ENCODE measurements at places on chromosomes 13 and 19.

- no peak for DNase-seq
Observed at GRCh38 chr13:59103004-59103768, 1060.5 kb downstream of the DIAPH3 start.

DNA sequence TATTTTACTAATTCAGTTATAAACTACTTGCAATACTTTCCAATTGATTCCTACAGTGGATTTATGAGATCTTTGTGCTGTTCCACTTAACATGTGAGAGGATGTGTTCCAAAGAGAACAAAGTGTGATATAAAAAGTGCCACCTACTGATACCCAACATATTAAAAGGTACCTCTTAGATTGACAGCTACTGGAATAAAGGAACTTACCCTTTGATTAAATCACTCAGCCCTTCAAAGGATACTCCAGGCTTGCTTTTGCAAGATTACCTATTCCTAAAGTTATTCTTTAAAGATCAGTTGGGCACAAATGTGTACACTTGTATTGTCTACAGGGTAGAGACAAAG, 65.9 kb downstream of the DCT start:
- no peak for DNase-seq

GRCh38 chr13:112233716-112234115, 142.4 kb upstream of the SPACA7 start:
- no peak for DNase-seq

- DNase-seq = no peak
Observed at GRCh38 chr19:23118400-23118799, 1.6 kb downstream of the ZNF730 start.

GRCh38 chr13:36282821-36283432, 14.7 kb downstream of the CCDC169 start:
- DNase-seq = no peak

DNA sequence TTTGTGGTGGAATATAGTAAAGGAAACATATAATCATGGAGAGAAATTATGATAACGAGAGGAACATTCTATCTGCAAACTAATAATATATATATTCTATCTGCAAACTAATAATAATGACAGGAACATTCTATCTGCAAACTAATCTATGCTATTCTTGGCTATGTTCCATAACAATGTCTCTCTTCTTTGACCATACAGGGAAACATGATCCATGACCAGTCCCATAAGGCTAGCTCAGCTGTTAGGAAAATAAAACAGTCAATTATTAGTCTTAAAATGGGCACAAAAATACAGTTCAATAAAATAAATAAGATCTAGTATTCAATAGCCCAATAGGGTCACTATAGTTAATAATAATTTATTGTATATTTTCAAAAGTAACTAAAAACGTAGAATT, 707.8 kb upstream of the PCDH20 start:
- DNase-seq = no peak

DNA sequence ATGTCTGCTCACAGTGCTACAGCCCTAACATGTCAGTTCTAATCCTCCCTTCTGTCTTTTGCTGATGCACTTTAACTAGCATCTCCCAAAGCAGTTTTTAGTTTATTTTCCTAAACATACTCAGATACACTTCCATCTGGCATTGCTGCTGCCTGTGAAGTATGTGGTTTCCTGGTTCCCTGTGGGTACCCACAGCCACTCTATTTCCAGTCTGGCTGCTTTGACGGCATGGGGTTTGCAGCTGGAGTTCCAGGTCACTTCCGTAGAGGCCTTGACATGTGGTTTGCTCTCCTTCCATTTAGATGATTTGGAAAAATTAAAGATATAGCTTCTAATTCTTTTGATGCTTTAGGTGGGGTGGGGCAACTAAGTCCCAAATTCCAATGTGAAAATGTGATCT, 375.5 kb downstream of the PCDH20 start:
- no peak for DNase-seq

- DNase-seq = no peak
Observed at GRCh38 chr19:38287604-38288003, 16.4 kb upstream of the C19orf33 start.

DNA sequence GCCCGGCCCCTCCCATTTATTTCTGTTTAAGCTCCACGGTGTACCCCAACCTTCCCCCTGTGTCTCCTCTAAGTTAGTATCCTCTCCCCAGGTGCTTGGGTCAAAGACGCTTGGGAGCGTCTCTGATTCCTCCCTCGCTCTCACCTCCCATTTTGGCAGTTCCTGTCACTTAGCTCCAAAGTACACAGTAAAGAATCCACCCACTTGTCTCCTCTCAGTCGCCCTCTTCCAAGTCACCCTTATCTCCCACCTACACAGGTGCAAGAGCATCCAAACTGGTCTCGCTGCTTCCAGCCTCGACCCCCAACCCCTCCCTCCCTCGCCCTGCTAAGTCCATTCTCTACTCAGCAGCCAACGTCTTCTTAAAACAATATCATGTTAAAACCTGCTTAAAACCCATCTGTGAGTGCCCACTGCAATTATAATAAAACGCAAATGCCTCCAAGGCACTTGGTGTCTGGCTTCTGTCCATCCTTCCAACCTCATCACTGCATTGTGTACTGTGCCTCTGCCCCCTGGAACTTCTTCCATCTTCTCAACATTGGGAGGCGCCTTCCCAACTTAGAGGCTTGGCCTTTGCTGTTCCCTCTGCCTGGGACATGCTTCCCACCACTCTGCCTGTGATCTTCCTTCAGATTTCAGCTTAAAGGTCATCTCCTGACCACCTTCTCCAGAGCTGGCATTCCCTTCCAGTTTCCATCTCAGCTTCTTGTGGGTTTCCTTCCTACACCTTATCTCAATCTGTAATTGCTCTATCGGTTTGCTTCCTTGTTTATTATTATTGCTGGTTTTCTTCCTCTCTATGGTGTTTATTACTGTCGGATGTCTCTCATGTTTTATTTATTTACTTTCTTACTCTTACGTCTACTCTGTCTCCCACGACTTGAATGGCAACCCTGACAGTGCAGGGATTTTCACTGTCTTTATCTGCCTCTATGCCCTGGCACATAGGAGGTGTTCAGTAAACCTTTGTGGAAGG, 9.5 kb upstream of the KLK14 start:
- no peak for DNase-seq

- DNase-seq = no peak
Observed at GRCh38 chr13:66033924-66034323, 1196.2 kb downstream of the PCDH9 start.

- DNase-seq = no peak
Observed at GRCh38 chr13:75454497-75454896, 27.5 kb downstream of the TBC1D4 start.

DNA sequence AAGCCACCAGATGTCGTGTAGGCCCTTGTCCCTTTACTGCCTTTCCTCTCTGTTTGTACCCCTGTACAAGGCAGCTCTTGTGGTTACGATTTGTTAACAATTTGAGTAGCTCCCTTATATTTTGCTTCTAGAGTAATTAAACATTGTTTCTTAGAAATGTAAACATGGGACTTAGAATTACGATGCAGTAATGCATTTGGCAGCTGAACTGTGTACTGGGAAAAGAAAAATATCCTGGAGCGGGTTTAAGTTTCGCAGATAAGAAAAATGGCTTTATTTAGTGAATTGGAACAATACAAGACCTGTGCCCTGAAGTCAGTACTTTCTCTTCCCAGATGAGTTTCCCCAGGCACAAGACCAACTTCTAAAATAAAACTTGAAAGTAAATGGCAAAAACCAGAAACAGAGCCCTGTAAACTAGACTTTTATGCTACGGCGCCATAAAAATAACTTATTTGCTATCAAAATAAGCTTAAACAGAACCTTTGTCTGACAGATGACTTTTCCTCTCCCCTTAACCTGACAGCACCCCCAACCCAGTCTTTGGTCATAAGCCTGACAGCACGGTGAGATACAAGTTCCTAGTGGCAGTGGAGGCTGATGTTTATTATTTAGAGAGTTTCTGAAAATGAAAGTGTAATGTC, 63.0 kb downstream of the LRCH1 start:
- DNase-seq = no peak

GRCh38 chr13:21735701-21736401, 65.0 kb downstream of the FGF9 start:
- no peak for DNase-seq

DNA sequence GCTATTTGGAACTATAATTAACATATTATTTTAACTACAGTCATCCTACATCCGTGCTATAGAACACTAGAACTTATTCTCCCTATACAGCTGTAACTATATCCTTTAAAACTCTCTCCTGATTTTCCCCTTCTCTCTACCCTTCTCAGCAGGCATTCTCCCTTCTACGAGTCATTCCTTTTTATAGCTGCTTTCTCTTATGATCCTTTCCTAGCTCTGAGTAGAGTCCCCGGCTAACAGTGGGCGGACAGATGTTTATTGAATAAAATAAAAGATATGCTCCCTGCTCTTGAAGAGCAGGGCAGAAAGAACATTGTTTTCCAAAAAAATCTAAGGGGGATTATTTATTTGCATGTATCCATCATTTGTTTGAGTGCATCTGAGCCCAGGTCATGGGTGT, 246.5 kb upstream of the TMTC4 start:
- no peak for DNase-seq

DNA sequence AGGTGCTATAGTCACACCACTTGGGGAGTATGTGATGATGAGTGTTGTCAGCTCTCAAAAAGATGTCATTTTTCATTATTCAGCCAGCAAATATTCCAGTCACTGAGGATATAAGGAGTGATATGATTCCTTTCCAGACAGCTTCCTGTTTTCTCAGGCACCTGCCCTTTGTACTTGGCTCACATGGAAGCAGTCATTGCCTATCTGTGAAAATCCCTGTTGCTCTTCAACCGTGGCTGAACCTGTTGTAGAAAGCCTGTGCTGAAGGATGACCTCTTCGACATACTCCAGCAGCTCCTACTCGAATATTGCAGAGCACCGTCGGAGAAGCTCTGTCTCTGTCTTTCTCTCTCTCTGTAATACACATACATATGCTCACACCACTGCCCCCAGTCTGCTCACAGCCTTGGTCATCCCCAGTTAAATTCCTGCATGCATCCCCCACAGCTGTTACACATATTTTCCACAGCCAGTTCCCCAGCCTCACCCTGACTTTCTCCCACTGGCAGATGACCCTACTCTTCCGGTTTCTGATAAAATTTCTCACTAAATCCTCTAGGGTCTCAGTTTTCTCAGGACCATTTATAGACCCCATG, 204.2 kb upstream of the ARGLU1 start:
- no peak for DNase-seq

- DNase-seq = peak; percentile 21
Observed at GRCh38 chr19:48806518-48806817, 4.4 kb downstream of the BCAT2 start.

- no peak for DNase-seq
Observed at GRCh38 chr13:44263751-44264620, 109.6 kb upstream of the SERP2 start.

DNA sequence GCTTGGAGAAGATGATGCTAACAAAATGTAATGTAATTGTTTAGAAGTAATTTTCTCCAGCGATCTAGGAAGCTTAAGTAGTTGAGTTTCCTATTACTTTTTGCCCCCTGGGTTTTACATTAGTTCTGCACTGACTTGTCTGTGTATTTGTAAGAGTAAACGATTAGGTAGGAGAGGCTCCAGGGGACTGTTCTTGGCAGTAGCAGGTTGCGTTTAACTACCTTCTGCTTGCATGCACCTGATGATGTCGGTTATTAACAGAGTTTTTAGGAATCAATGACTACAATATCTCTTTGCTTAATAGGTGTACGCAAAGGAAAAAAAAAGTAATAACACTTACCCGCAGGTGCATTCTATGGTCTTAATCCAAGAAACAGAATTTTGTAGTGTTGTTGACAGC, 18.3 kb upstream of the UGGT2 start:
- no peak for DNase-seq

DNA sequence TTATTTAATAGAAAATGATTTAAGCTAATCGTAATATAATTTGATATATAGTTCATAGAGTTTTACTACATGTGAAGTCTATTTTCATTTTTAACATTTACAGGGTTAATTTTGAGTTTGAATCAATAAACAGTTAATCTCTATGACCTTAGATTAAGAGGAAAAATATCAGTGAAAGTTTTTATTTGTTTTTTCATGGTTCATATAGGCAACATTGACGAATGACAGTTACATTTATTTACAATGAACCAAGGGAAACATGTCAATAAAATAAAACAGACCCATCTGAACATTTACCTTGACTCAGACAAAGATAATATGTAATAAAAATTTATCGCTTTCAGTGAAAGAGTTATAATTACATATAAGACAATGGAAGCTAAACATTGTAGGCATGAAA, 346.6 kb upstream of the SLITRK5 start:
- DNase-seq = no peak

GRCh38 chr19:51509823-51510660, 8.4 kb upstream of the SIGLEC12 start:
- DNase-seq = no peak

DNA sequence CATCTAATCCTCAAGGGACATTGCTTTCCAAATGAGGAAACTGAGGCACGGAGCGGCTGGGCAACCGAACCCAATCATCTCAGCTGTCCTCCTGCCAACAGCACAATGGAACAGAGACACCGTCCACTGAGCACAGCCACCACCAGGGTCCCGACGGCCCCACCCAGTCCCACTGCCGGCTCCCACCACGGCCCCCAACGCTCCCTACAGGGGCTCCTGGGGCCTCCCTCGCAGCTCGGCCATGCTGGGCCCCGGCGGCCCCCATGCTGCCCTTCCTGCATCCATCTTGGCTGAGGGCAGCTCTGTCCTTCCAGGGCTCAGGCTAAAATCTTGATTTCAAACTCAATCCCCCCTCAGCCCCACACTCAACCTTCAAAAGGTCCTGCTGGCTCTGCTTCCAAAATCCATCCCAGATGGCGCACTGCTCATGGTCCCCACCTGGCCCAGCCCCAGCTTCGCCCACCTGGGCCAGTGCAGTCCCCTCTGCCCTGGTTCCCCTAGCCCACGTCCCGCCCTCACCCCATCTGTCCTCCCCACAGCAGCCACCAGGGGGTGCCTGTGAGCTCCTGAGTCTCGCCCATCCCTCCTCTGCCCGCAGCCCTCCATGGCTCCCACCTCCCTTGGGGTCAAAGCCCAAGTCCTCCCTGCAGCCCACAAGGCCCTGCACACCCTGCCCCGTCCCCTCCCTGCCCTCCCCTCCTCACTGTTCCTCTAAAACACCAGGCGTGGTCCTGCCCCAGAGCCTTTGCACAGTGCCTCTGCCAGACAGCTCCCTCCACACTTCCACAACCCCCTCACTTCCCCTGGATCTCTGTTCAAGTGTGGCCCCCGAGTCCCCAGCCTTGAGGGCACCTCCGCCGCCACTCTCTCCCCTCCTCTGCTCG, 7.9 kb downstream of the PIP5K1C start:
- DNase-seq = peak; percentile 54

DNA sequence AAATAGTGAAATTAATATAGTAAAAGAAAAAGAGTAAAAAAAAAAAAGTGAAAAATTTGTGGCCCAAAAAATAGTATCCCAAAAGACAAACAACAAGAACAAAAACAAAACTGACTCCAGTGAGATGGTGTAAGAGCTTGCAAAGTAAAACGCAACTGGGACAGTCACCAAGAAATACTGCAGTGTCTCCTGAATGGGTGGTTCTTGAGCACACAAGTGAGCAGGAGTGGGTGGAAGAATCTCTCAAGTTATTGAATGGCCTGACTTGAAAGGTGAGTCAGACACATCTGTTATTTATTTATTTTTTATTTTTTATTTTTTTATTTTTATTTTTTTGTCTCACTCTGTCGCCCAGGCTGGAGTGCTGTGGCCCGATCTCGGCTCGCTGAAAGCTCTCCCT, 1.9 kb downstream of the ZNF493 start:
- DNase-seq = no peak
